ENCODE measurements at places on chromosomes 11 and 22. TPM values are rescaled to one million over a fixed set of nuclear protein-coding genes. Genes with fewer than 3 reads are reported as not detected.

The UBTFL1 gene
- total RNA-seq, result not detected

The DLG2 gene
- total RNA-seq, result 0.63 TPM

The OR4C3 gene
- not detected for total RNA-seq

The ARHGEF17 gene
- total RNA-seq, result 98.5 TPM

The GNAZ gene
- total RNA-seq, result 0.78 TPM

The SIK2 gene
- total RNA-seq, result 12.2 TPM

The VPREB1 gene
- total RNA-seq, result not detected

The MYO7A gene
- 0.18 TPM for total RNA-seq

The UCP2 gene
- total RNA-seq, result 23.7 TPM

The CLNS1A gene
- 82.1 TPM for total RNA-seq

The CASP5 gene
- total RNA-seq, result not detected

The FGF4 gene
- not detected for total RNA-seq

The MMP11 gene
- total RNA-seq, result 17.9 TPM

The PDGFB gene
- 333 TPM for total RNA-seq

The APOA5 gene
- not detected for total RNA-seq

The SLC16A8 gene
- total RNA-seq, result not detected

The PNPLA5 gene
- total RNA-seq, result not detected

The FAM111B gene
- 5.6 TPM for total RNA-seq

The ATP5MG gene
- 53.5 TPM for total RNA-seq

The MCAT gene
- 23.6 TPM for total RNA-seq

The ST14 gene
- total RNA-seq, result not detected

The GUCY1A2 gene
- 1.4 TPM for total RNA-seq

The TEX54 gene
- not detected for total RNA-seq

The OR52H1 gene
- total RNA-seq, result not detected

The UBE2L3 gene
- 87.5 TPM for total RNA-seq

Data from glomerular endothelial cell (primary cell).